ENCODE measurements at places on chromosomes 1 and 21.

GRCh38 chr21:34989337-34990151 lies 59.6 kb downstream of the RUNX1 start:
- DNase-seq = no peak

GRCh38 chr1:179709841-179710329 lies 33.2 kb upstream of the FAM163A start:
- peak; percentile 92 for DNase-seq

GRCh38 chr1:23097316-23097715 lies 71.3 kb downstream of the LUZP1 start:
- no peak for DNase-seq

DNA sequence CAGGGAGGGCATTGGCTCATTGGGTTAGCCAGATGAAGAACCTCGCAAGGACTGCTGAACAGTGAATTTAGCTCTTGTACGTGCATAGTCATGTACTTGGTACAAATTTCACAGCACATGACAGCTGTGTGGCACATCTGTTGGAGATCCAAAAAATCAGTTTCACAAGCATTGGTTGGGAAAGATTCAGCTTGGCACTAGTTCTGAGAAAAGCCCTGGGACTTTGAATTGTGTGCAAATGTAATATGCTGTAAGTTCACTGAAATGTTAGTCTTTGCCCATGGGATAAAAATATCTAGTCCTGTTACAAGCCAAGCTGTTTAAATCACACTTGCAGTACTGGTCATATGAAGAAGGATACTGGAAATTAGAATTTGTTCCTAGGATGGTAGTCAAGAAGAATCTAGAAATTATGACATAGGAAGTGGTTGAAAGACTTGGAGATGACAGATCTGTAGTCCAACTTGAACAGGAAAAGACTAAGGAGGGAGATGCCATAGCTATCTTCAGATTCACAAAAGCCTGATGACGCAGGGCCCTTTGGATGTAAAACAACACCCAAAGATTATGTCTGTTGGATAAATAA lies 19.2 kb downstream of the LAMC2 start:
- DNase-seq = no peak

DNA sequence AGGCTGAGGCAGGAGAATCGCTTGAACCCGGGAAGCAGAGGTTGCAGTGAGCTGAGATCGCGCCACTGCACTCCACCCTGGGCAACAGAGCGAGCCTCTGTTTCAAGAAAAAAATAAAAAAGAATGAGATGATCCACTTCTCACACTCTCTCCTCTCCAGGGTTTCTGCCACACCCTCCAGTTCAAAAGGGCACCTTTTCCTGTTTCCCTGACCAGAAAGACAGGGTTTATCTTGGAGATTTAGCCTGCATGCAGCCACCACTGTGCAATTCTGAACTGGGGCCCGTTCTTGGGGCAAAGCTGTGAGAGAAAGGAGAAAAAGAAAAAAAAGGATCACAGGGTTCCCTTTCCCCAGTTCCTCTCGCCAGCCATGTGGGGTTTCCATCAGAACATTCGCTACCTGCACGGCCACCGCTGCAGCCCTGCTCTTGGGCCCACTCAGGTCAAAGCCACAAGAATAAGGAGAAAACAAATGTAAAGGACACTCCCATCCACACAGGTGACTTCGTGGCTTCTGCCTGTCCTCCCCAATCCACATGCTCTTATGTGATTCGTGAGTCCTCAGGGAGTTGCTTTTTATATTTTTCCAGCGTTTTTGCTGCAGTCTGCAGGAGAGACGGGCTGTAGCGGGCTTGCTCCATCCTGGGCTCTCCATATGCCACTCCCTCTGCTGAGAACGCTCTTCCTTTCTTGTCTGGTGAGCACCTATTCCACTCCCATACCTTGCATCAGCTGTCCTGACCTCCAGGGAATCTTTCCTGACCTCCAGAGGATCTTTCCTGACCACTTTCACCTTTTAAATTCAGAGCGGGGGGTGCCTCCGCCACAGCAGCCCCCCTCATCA lies 26.4 kb downstream of the GNG4 start:
- no peak for DNase-seq

GRCh38 chr1:145995148-145995881 lies 1.1 kb downstream of the TXNIP start:
- DNase-seq = no peak

DNA sequence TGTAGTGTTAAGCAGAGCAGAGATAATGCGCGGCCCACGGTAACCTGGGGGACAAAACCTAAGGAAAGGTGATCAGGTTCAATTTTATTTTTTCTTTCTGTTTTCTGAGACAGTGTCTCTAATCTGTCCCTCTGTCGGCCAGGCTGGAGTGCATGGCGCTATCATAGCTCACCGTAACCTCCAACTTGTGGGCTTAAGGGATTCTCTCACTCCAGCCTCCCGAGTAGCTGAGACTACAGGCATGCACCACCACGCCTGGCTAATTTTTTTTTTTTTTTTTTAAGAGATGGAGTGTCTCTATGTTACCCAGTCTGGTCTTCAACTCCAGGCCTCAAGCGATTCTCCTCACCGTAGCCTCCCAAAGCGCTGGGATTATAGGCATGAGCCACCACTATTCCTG lies 724 bp upstream of the ANKRD35 start:
- DNase-seq = peak; percentile 22

DNA sequence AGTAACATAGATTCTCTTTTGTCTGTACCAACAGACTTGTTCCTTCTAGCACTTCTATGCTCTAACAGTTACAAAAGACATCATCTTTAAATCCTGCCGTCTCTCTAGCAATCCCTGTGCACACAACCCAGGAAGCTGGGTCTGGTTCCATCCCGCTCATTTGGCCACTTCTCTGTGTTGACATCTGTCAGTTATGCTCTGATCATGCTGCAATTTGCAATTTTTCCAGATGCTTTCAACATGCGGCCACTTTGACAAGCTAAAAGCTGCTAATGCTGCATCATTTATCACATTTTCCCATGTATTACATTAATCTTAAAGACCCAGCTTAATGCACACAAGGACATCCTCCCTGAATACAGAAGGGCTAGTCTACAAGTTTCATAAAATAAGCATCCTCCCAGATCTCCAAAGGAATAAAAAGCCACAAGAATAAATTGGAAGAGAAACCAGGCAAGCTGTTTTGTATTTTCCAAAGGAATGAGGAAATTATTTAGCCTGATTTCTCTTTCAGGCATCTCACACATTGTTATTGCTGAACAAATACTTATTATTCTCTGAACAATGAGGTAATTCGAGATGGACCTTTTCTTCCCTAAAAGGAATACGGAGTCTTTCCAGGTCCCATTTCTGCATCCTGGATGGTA lies 19.0 kb upstream of the LRRC52 start:
- no peak for DNase-seq

DNA sequence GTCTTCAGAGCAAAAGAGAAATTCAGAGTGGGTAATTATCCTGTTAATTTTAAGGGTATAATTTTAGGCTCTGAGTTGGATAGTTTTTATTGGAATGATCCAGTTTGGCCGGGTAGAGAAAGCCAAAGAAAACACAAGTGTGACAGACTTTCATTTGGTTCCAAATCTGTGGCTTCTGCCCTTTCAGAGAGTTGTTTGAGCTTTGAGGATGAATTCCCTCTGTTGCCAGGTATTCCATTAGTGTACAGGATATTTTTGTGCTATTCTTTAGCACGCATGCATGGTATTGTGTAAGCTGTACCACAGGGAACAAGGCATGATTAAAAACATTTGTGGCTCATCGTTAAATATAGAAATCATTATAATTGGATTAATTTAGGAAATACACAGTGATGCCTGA lies 384.4 kb downstream of the ADGRL2 start:
- DNase-seq = no peak

GRCh38 chr21:41507521-41508414 lies at the start of gene TMPRSS2:
TMPRSS2 (minus strand) TSS chr21:41508158; CDS start chr21:41498133, 10,025 bp downstream.
- DNase-seq = no peak

DNA sequence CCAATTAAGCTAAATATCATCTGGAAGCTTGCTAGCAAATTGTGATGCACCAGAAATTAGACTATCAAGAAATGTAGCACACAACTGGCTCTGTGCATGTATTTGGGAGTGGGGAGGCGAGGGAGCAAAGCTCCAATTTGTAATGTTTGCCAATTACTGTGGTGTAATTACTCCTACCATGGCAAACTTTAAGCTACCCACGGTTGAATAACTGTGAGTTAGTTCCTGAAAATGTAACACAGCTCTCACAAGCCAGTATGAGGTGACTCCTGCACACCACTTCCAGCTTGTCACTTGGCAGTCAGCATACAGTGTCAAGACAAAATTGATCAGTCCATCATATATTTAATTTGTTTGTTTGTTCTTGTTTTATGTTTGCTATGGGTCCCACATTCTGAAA lies 141.2 kb downstream of the TM2D1 start:
- DNase-seq = no peak

DNA sequence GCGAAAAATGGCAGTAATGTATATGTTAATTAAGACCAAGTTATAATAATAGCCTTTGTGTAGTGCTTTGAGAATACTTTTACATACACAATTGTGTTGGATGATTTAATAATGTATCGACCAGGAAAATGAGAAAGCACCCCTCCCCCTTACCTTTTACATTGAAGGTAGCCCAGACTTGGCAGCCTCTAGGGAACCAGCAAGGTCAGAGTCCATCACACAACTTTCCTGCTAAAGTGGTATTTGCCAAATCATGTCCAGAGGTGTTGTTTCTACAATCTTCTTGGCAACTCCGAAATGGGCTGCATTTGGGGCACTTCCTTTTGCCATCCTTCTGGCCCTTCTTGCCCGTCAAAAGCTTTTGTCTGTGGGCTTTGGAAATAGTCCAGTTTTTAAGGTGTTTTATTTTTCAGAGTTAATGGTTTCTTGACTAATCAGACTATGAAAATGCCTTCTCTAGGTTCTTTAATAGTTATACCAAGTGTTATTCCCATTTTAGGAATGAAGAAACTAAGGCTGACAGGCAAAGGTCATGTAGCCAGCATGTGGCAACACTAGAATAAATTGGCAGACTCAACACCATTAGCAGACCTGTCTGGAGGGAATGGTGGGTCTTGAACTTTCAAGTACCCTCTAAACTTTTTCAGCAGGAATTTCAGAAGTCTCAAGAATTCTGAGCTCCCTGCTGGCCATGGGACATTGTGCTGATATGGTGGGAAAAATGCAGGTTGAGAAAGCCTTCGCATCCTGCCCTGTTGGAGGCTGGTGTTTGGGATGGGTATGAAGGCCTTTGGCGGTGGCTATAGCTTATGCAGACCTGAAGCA lies 6.8 kb downstream of the ATP1A1 start:
- DNase-seq = no peak

- DNase-seq = no peak
Observed at GRCh38 chr1:47465605-47466004, 27.8 kb downstream of the FOXD2 start.

DNA sequence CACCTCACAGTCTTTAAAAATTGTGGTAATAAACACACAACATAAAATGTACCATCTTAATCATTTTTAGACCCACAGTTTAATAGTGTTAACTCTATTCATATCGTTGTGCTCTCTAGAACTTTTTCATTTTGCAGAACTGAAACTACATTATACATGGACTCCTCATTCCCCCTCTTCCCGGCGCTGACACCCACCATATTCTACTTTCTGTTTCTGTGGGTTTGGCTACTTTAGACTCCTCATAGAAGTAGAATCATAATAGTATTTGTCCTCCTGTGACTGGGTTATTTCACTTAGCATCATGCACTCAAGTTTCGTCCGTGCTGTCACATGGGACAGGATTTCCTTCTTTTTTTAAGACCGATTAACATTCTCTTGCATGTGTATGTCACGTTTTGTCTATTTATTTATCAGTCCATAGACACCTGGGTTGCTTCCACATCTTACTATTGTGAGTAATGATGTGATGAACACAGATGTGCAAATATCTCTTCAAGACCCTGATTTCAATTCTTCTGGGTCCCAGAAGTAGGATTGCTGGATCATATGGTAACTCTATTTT lies 62.9 kb upstream of the TMPRSS2 start:
- DNase-seq = no peak

DNA sequence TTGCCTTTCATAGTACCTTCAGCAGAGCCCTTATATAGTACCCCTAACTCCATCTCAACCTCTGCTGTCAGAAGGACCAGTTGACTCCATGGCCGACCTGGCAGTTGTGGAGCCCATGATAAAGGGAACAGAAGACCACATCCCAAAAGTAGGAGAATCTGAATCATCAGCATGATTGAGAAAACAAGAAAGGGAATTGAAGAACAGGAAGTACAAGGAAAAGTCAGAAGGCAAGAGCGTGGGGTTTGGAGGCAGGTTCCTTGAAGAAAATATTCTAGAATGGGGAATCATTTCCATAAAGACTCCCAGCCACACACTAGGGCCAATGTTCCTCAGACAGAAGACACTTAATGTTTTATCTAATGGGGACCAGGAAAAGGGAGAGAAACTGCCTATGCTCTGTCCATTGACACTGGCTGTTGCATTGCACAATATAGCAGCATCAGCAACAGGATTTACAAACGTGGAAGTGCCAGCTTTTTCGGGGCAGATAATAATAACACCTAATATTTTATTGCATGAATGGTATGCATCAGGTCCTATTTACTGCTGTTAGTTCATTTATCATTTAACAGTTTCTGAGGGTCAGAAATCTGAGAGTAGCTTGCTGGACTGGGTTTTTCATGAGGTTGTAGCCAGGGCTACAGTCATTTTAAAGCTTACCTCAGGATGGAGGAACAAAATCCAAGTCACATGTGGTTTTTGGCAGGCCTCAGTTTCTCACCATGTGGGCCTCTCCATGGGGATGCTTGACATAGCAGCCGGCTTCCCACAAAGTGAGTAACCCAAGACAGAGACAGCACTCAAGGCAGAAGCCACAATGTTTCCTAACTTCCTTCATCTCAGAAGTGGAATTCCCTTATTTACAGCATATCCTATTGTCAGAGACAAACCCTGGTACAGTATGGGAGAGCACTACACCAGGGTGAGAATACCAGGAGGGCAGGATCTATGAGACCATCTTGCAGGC lies 483.4 kb downstream of the PLPP3 start:
- no peak for DNase-seq

GRCh38 chr1:60739729-60740128 lies 342.6 kb upstream of the NFIA start:
- no peak for DNase-seq

GRCh38 chr21:22288885-22289499 lies 1290.8 kb downstream of the NCAM2 start:
- no peak for DNase-seq

DNA sequence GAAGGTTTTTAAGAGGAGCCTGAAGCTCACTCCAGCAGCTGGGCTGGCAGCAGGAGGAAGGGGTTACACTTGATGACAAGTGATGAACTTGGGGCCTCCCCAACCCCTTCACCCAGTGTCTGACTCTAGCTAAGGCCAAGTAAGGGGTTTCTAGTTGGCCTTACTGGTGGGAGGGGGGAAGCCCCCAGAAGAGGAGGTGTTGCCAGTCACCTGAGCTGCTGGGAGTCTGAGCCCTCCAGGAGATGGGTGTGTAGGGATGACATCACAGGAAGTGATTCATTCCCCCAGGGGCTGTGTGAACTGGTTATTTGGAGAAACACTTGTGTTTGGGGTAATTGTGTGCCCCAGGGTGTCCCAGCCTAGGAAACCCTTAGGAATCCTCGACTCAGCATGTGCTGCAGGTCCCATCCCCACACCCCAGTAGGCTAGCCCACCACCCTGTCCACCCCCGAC lies 3.1 kb downstream of the PADI1 start:
- peak; percentile 70 for DNase-seq

Measured in common myeloid progenitor, CD34-positive (primary cell).